Adipocyte (in vitro differentiated cells): ENCODE measurements at places on chromosomes 7 and 10.

DNA sequence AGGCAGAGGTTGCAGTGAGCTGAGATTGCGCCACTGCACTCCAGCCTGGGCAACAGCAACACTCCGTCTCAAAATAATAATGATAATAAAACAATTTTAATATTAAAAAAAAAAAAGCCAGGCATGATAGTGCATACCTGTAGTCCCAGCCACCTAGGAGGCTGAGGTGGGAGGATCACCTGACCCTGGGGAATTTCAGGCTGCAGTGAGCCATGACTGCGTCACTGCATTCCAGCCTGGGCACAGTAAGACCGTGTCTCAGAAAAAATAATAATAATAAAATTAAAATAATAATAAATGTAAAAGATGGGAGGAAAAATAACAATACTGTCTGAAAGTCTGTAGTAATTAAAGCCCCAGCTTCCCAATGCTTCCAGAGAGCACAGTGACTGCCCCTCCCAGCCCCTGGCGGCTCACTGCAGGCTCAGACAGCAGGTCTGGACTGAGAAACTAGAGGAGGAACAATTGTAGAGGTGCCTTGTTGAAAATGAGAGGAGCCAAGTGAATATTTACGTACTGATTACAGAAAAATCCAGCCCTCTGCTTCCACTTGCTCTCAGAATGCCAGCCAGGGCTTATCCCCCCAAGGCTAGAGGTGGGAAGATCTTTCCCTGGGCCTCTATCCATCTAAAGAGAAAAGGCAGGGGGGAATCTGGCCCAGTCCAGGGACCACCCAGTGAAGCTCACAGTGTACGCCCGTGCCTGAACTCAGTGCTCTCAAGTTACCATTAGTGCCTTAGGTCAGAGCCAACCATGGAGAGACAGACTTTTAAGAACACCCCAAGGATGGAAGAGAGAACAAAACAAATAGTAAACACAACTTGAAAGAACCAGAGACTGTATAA lies 112.8 kb downstream of the PARD3 start:
- DNase-seq: no peak

DNA sequence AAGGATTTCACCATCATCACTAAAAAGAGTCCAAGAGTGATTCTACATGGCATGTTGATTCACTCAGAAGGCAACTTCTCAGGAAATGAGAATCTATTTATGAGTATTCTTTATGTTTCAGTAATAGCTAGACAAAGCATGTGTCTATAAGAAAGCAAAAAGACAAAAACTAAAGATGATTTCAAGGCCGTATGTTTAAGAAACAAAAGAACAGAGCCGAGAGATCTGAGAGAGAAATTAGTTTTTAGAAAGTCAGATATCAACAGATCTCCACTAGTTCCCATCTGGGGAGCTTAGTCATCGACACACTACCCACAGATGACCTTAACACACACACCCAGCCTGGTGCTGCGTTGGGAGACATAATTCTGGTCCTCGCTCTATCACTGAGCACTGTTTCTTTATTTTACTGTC lies 21.0 kb downstream of the PIP4K2A start:
- peak; percentile 32 for DNase-seq

DNA sequence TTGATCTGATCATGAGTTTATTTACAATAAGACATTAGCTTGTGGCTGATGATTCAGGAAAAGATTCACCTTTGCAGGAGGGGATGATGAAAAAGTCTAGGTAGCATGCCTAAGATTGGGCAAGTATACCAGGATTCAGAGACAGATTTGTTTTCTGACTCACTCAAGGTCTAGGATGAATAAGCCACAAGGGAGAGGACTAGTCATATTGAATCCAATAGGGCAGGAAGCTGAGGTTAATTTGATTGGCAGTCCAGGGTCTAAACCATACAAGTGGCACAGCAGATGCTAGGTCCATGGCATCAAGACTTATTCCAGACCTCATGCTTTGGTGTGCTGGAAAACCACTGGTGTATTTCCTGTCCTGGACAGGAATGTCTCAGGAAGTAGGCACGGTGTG lies 1133.4 kb downstream of the XPNPEP1 start:
- DNase-seq: no peak

DNA sequence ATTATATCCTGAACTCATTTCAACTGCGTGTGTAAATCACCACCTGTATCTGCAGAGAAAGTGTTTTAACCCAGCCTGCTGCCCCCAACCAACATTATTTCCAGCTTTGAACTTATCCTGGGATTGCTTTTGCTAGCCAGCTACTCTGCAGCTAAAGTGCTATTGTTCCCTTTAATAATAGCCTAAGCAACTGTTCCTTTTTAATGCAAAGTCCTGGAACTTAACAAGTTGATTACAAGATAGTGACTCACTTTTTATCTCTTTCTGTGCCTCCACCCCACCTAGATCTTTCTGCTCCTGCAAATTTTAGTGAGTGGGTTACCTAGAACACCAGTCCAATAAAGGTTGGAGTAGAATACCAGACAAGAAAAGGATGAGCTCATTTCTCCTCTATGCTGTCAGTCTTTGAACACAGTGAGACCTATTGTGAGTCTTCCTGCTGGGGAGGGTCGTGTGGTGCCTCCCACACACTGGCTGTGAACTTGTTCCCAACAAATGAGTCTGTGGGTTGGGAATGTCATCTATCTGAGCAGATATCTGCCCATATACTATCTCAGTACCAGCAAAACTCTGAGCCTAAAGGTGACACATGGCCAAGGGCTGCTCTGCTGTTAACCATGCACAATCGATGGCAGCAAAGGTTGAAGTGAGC lies 137.7 kb downstream of the FAM204A start:
- no peak for DNase-seq

DNA sequence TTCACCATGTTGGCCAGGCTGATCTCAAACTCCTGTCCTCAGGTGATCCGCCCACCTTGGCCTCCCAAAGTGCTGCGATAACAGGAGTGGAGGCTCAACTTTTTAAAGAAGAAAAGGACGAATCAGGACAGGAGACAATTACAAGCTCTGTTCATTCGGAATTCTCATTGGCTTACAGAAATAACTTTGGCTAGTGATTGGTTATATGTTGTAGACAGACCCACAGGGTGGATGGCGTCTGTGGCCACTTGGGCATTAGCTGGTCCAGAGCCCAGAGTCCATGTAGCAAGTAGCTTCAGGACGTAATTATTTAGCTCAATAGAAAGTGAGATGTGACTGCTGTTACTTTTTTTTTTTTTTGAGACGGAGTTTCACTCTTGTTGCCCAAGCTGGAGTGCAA lies 160.5 kb upstream of the TNRC18 start:
- DNase-seq: no peak

GRCh38 chr7:140074780-140075179 lies 12.0 kb upstream of the PARP12 start:
- peak; percentile 39 for DNase-seq

GRCh38 chr7:111371437-111371836 lies 190.9 kb downstream of the IMMP2L start:
- no peak for DNase-seq

- peak; percentile 94 for DNase-seq
Observed at GRCh38 chr10:102117391-102118159, 2.6 kb downstream of the LDB1 start.

GRCh38 chr7:71682181-71682580 lies 550.2 kb downstream of the GALNT17 start:
- DNase-seq: no peak

GRCh38 chr10:63416376-63416775 lies 49.4 kb downstream of the JMJD1C start:
- peak; percentile 68 for DNase-seq

DNA sequence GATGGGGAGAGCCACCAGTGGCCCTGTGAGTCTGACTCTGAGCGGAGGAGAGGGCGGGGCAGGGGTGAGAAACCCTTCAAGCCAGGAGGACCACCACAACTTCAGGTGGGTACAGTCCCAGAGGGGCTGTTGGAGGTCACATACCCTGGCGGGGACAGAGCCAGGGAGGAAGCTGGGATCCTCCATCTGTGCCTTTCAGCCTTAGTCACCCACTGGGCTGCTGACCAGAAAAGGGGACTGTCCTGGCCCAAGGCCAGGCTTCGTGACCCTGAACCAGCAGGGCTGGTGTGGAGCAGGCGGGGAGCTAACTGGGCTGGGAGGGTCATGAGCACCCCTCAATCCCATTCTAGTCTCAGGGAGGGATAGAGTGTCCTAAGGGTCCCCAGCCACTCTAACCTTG lies 1.5 kb upstream of the CALHM3 start:
- DNase-seq: no peak

DNA sequence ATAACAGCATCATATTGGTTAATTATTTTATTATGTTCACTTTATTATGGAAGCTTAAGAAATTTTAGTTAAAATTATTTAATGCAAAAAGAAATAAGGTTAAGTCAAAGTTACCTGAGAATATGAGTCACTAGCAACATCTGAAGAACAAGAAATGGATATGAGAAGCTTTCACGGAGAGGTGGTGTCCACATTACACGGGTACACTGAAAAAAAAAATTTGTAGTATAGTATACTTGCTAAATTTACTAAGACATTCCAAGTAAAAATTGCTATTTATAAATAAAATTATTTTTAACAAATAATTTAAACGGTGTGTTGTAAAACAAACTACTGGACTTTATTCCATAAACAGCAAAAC lies 63.9 kb downstream of the DPY19L1 start:
- no peak for DNase-seq

DNA sequence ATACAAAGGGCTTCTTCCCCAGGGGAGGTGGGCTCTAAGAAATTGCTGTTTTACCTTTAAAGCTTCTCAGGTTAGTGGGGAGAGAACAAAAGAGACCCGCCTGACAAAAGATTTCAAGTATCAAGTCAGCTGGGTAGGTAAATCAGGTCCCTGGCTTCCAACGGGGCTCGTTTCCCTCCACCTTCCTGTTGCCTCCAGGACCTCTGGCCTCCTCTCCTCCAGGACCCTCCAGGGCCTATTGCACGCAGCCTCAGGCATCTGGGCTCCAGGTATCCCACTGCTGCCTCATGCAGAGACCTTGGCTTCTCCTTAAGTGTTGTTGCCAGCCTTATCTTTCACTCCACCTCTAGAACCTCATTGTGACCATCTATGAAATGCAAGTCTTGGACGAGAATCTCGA lies 2.9 kb downstream of the BNIP3 start:
- no peak for DNase-seq

DNA sequence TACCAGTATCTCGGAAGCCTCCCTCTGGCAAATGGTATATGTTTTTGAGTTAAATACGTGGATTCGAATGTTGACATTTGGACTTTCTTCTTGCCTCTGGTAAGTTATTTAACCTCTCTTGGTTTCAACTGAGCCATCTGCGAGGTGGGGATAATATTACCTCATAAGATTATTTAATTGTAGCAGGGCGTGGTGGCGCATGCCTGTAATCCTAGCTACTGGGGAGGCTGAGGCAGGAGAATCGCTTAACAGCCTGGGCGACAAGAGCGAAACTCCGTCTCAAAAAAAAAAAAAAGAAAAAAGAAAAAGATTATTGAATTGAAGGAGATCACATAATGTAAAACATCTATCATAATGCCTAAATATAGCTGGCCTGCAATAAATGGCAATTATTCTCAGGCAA lies 396 bp upstream of the TAF5 start:
- DNase-seq: peak; percentile 8

DNA sequence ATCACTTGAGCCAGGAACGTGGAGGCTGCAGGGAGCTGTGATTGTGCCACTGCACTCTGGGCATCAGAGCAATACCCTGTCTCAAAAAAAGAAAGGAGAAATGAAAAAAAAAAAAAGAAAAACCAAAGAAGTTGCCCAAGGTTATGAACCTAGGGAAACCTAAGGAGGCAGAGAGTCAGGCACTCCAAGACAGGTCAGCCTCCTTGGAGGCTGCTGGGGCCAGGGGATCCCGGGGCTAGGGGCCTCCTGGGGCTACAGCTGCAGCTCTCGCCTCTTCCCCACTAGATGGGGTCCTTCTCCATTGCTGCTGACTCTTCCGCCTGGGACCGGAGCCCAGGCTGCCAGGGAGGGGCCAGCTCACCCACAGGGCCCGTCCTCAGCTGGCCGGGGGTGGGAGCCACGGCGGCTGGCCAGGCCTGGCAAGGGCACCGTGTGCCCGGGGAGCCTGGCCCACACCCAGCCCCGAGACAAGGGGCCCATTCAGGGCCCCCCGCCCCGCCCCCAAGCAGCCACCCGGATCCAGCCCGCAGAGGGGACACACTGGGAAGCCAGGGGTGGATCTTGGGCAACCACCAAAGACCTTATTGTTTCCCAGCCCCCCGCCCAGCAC lies 1.7 kb upstream of the SPACDR start:
- peak; percentile 91 for DNase-seq

DNA sequence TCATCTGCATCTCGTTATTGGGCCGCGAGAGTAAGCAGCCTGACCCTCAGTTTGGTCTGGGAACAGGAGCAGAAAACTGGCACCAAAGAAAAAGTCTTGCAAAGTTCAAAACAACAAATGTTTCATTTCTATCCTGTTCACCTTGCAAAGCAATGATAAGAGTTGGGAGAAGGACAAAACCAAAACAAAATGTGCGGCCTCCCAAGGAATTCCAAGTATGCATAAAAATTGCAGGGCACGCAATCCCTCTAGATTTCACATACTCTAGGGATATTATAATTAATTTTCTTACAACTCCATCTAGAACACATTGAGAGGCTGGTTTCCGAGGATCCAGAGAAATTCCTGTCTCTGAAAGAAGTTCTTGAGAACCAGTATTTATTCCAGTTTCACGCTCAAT lies 20.1 kb downstream of the CHUK start:
- DNase-seq: peak; percentile 71

- peak; percentile 93 for DNase-seq
Observed at GRCh38 chr7:47453093-47454061, 128.5 kb downstream of the TNS3 start.

- peak; percentile 44 for DNase-seq
Observed at GRCh38 chr10:74419491-74419951, 268.5 kb downstream of the ADK start.

- peak; percentile 79 for DNase-seq
Observed at GRCh38 chr10:9302140-9302746, 1247.8 kb downstream of the GATA3 start.

- no peak for DNase-seq
Observed at GRCh38 chr7:844514-844913, 12.2 kb downstream of the SUN1 start.

- DNase-seq: no peak
Observed at GRCh38 chr10:75234683-75235374, 928 bp downstream of the COMTD1 start.

DNA sequence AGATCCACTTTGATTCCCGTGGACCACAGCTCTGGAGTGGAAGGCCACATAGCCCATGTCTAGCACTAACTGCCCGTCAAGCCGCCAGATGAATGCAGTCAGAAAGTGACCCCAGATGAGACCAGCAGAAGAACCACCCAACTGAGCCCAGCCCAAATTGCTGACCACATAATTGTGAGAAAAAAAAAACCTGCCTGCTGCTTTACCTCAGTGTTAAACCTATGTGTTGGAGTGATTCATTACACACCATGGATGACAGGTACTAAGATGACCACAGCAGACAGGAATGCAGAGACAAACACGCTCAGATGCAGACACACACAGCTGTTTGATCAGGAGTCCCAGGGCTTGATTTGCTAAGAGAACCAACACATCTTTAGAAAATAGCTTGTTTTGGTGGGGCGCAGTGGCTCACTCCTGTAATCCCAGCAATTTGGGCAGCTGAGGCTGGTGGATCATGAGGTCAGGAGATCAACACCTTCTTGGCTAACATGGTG lies 168.1 kb upstream of the PPP2R2D start:
- no peak for DNase-seq

- no peak for DNase-seq
Observed at GRCh38 chr7:89085580-89085979, 290.0 kb upstream of the TEX47 start.

GRCh38 chr7:100590077-100590737 lies 4.1 kb downstream of the FBXO24 start:
- DNase-seq: no peak
